ENCODE measurements at places on chromosomes 2 and 18.
A peak's percentile ranks its signal among the peaks of the same experiment; 100 is the strongest.

- no peak for DNase-seq
These were observed 88.6 kb downstream of the ZBTB7C start for GRCh38 chr18:48320639-48320945.

DNA sequence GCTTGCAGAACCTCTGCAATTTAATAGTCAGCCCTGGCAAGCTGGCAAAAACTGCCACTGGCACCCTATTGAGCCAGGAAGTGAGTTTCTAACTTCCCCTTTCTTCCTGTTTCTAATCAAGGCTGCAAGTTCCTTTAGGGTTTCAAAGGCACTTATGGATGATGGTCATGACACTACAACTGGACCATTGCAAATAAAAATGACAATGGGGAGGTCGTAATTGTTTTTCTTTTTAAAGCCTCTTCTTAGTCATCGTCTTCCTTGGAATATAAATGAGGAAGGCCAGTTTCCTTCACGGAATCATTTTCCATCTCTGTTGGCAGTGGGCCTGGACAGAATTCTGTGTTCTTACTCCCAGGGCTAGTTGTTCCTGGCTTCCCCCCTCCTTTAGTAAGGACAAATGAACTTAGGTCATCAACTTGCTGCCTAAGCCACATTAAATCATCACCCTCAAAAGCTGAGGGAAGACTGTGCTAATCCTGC, 35.8 kb downstream of the SH3RF3 start:
- peak; percentile 76 for DNase-seq

DNA sequence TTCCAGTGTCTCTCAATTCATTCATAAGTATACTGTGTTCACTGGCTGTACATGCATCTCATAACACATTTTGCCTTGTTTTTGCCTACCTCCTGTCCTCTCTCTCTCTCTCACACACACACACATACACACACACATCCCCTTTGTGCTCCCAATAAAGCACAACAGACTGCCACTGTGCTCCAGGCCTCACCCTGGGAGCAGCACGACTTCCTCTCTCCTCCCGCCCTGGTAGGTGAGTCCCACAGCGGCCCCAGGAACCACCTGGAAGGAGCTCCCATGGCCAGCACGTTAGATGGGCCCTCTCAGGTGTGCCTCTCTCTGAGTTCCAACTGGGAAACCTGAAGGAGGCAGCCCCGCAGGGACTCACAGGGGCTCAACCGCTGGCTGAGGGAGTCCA, 65.4 kb downstream of the MARCHF4 start:
- DNase-seq, result no peak

- DNase-seq, result no peak
These were observed 84.8 kb downstream of the GORASP2 start for GRCh38 chr2:171013851-171014250.

GRCh38 chr2:85215081-85215447, 81.9 kb downstream of the TCF7L1 start:
- DNase-seq, result no peak

GRCh38 chr18:62447652-62448051, 75.2 kb upstream of the ZCCHC2 start:
- no peak for DNase-seq

- DNase-seq, result no peak
These were observed 67.4 kb downstream of the BCL11A start for GRCh38 chr2:60486067-60486466.

GRCh38 chr2:10004401-10004800, 38.9 kb upstream of the KLF11 start:
- no peak for DNase-seq

GRCh38 chr18:51135364-51135763, 62.1 kb downstream of the MEX3C start:
- no peak for DNase-seq

DNA sequence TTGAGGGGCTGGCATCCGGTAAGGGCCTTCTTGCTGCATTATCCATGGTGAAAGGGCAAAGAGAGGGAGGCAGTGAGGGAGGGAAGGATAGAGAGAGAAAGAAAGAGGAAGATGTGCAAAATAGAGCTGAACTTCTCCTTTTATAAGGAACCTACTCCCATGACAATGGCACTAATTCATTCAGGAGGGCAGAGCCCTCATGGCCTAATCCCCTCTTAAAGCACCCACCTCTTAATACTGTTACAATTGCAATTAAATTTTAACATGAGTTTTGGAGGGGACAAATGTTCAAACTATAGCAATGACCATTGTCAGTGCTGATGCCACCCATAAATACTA, 60.2 kb downstream of the CXCR4 start:
- DNase-seq, result no peak

DNA sequence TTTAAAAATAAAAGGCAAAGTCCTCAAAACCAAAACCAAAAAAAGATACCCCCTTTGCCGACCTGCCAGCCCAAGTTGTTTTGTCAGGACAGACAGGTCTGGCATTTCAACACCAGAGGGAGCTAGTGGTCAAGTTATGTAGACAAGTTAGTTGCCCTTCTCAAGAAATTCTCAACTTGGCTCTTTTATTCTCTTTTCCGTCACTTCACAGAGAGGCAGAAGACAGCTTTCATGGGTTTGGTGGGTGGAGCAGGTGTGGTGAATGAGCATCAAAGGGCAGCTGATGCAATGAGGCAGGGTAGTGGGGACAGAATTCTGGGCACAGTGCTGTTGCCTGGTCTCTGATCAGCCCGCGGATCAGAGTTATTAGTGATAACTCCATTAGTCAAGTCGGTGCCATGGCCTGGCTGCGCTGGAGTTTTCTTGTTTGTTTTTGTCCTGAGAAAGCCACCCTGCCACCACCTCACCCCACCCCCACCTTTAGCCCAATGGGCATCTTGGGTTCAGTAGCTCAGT, 303.7 kb upstream of the EPAS1 start:
- DNase-seq, result peak; percentile 87

DNA sequence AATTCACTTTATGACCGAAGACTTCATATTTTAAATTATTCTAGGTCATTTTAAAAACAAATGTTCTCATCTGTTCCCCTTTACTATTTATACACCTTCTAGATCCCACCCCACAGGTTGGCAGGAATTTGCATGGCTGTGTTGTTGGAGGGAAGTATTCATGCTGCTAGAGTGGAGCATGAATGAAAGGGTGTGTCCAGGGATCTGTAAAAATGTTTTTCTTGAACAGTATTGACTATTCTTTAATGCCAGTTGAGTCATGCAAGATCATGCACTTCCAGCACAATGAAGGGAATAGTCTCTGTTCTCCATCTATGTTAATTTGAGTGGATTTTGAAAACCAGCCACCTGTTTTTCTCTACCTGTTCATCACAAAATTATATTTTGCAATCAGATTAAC, 52.0 kb upstream of the COL3A1 start:
- no peak for DNase-seq

- DNase-seq, result no peak
These were observed 40.5 kb downstream of the UPP2 start for GRCh38 chr2:158142165-158142564.

- no peak for DNase-seq
These were observed 987.4 kb downstream of the SUCLG1 start for GRCh38 chr2:83471655-83472054.

GRCh38 chr2:177242121-177242987, 22.2 kb downstream of the NFE2L2 start:
- DNase-seq, result peak; percentile 92

GRCh38 chr2:150520887-150521664, 33.6 kb upstream of the RND3 start:
- peak; percentile 84 for DNase-seq

DNA sequence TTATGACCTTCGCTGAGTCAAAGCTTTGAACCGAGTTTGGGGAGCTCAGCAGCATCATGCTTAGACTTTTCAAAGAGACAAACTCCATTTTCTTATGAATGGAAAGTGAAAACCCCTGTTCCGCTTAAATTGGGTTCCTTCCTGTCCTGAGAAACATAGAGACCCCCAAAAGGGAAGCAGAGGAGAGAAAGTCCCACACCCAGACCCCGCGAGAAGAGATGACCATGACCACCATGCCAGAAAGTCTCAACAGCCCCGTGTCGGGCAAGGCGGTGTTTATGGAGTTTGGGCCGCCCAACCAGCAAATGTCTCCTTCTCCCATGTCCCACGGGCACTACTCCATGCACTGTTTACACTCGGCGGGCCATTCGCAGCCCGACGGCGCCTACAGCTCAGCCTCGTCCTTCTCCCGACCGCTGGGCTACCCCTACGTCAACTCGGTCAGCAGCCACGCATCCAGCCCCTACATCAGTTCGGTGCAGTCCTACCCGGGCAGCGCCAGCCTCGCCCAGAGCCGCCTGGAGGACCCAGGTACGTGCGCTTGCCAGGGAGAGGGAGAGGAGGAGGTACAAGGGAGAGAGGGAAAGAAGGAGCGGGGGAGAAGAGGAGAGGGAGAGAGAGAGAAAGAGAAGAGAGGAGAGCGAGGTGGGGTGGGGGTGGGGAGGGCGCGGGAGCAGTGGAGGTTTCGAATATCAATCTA, at the start of gene DLX1:
TSS of gene DLX1 (plus strand) at position 48 of the 700 bp plus-strand sequence. CDS start at position 219, 171 bp downstream.
- DNase-seq, result no peak

GRCh38 chr18:79570266-79571201, 109.1 kb upstream of the CTDP1 start:
- DNase-seq, result peak; percentile 88

DNA sequence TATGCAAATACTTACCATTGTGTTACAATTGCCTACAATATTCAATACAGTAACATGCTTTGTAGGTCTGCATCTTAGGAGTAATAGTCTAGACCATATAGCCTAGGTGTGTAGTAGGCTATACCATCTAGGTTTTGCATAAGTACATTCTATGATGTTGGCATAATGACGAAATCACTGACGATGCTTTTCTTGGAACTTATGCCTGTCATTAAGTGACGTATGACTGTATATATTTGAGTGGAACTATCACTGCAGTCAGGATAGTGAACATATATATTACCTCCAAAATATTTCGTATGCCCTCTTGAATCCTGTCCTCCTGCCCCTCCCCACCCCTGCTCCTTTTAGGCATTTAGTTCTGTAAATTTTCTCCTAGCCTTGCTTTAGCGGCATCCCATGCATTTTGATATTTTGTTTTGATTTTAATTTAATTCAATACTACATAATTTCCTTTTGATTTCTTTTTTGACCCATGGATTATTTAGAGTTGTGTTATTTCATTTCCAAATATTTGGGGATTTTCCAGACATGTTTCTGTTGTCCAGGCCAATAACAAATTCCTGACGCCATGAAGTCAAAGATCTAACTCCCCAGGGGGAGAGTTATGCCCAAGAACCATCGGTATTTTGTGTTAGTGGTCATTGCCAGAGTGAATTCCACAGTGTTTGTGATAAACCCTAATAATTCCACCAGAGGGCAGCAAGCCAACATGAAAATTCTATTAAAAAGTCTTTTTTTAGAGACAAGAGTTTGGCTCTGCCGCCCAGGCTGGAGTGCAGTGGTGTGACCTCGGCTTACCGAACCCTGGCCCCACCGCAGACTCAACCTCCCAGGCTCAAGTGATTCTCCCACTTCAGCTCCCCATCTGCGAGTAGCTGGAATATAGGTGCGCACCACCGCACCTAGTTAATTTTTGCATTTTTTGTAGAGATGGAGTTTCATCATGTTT, 24.2 kb upstream of the CASP8 start:
- DNase-seq, result peak; percentile 86

- DNase-seq, result no peak
These were observed 142.6 kb downstream of the PXDN start for GRCh38 chr2:1601471-1602277.

DNA sequence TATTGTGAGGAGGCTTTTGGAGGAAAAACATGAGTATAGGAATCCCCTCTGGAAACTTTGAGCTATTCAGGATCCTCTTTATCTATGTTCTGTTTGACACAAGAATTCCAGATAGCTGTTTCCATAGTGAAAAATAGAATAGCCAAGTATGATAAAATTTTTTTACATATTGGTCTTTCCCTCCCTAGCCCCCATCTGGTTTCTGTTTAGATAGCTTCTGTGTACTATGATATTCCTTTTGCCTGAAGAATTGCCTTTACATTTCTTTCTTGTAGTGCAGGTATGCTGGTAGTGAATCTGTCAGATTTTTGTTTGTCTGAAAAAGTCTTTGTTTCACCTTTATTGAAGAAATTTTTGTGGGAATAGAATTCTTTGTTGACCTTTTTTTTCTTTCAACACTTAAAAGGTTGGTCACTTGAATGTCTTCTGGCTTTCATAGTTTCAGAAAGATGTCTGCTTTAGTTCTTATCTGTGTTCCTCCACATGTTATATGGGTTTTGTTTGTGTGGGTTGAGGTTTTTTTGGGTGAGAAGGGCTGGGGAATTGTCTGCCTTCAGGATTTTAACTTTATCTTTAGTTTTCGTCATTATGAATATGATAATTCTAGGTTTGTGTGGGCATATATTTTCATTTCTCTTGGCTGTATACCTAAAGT, 29.9 kb upstream of the FBLN7 start:
- DNase-seq, result no peak

- no peak for DNase-seq
These were observed 813.0 kb downstream of the MBD2 start for GRCh38 chr18:53411511-53411910.

- no peak for DNase-seq
These were observed 48.4 kb upstream of the TMEM17 start for GRCh38 chr2:62554440-62554839.

- DNase-seq, result no peak
These were observed at the start of gene YES1 for GRCh38 chr18:811892-812375. Gene YES1, minus strand, starts transcription at chr18:812242. Its CDS starts 55,415 bp downstream, at chr18:756827.

GRCh38 chr2:173451941-173452340, 97.3 kb downstream of the CDCA7 start:
- DNase-seq, result no peak

DNA sequence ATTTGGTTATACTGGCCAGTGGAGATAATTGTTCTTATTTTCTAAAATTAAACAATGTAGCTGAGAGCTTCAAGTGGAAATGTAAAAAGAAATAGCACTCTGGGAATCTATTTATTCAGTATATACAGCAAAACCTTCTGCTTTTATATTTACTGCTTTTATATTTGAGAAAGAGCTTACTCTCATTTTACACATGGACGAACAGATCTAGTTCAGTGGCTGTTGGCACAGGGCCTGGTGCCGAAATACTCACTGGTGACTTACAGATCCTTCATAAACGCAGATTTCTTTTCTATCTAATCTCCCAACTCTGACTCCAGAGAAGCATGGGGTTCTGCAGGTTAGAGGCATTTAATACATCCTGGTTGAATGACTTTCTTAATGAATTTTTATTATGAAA, 266.2 kb downstream of the ASXL3 start:
- DNase-seq, result peak; percentile 47

DNA sequence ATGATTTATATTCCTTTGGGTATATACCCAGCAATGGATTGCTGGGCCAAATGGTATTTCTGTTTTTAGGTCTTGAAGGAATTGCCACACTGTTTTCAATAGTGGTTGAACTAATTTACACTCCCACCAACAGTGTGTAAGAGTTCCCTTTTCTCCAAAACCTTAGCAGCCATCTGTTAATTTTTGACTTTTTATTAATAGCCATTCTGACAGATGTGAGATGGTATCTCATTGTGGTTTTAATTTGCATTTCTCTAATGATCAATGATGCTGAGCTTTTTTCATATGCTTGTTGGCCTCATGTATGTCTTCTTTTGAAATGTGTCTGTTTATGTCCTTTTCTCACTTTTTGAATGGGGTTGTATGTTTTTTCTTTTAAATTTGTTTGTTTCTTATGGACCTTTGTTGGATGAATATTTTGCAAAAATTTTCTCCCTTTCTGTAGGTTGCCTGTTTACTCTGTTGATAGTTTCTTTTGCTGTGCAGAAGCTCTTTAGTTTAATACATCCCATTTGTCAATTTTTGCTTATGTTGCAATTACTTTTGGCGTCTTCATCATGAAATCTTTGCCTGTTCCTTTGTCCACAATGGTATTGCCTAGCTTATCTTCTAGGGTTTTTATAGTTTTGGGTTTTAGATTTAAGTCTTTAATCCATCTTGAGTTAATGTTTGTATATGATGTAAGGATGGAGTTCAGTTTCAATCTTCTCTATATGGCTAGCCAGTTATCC, 119.7 kb upstream of the XIRP2 start:
- DNase-seq, result no peak

GRCh38 chr2:19728125-19728524, 173.7 kb downstream of the TTC32 start:
- DNase-seq, result no peak
